NCI-H1694 (cell line): ENCODE measurements at places on chromosomes 11 and 22.

GRCh38 chr11:122764371-122765090 lies 73.8 kb upstream of the CRTAM start:
- DNase-seq, result no peak

- no peak for DNase-seq
Observed at GRCh38 chr11:83006877-83007330, 64.8 kb downstream of the RAB30 start.

DNA sequence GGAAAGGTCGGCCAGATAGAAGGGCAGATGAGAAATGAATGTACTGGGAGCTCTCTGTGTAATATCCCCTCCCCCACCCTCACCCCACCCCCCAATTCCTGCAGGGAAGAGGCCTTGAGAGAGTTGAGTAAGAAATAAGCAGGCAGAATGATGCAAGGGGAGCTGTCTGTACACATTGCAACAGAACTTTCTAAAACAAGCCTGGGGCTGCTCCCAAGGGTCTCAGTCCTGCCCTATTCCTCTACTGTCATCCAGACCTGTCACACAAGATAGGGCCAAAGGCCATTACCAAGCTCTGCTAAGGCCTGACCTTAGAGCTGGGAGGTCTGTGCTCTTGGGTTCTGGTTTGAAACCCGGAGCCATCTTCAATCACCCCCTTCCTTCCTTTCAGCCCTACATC lies 5.7 kb upstream of the DGAT2 start:
- no peak for DNase-seq

- DNase-seq, result no peak
Observed at GRCh38 chr11:74992852-74993251, 4.1 kb downstream of the NEU3 start.

DNA sequence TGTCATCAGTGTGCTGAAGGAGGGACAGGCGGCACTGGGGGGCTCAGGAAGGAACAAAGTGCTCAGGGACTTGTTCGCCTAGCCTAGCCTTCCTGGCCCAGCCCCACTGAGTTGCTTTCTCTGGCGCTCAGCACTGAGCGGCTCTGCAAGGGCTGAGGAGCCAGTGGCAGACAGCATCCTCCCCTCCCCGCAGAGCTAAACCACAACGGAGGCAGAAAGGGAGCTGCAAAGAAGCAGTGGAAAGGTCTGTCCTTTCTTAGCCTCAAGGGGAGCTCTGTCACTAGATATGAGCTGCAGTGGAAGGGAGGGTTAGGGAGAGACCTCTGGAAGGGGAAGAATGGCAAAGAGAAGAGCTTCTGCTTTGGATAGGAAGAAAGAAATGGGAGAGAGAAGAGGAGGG lies 89.7 kb upstream of the PHOX2A start:
- DNase-seq, result no peak

GRCh38 chr22:29842740-29843139 lies 4.7 kb upstream of the ASCC2 start:
- DNase-seq, result no peak

DNA sequence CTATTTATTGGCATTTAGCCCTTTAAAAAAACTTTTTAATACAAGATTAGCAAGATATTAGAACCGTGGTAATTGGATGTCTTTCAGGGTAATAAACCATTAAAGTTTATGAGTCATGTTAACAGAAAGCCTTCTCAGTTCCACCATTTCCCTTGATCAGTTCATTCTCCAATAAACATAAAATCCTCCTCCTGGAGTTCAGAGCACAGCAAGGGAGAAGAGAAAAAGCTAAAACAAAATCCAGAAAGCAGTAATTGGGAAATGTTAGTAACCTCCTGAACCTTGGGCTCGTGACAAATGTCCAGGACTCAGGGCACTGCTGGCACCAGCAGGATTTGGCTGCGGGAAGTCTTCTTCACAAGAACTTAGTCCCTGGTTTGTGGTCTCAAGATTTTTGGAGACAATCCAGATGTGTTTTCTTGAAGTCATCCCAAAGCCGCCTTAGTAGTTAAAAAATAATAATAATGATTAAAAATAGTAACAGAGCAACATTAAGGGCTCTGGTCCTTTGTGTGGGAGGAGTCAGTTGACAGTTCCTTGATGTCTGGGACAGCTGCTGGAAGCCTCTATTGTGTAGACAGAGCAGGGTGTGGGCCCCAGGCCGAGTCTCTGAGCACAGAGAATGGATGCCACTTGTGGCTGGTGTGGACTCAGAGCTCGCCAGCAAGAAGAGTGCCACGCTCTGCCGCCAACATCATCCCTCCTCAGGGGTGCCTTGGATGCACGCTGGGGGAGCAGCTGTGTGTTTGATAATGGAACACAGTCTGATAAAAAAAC lies 43.4 kb upstream of the PITPNB start:
- DNase-seq, result no peak

DNA sequence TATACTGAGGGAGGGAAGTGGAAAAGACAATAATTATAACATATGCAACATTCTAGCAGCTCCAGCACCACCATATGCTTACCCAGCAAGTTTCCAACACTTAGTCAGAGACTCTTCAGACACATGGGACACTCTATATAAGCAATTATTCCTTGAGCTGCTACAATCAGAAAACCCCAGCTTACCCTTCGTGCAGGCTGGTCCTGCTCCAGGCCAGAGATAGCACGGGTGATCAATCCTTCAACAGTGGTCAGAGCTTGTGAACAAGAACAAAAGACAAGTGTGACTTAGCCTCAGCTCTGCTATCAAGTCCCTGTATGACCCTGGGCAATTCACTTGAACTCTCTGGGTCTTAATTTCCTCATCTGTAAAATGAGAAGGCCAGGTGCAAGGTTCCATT lies 1.5 kb downstream of the ZPR1 start:
- DNase-seq, result no peak

- DNase-seq, result no peak
Observed at GRCh38 chr11:90321018-90321417, 98.2 kb upstream of the CHORDC1 start.

DNA sequence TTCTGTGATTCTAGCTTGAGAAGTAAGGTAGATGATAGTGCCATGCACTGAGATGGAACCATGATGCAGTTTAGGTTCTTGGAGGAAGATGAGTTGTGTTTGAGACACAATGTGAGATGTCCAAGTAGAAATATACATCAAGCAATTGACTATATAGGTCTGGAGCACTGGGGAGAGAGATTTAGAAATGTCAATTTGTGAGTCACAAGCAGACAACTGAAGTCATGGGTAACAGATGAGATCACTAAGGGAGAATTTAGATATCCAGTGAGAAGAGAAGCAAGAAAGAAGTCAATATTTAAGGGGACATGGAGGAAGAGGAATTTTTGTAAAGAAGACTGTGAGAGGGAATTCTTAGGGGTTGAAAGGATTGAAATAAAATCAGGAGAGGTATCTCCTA lies 65.1 kb upstream of the RRAS2 start:
- no peak for DNase-seq

DNA sequence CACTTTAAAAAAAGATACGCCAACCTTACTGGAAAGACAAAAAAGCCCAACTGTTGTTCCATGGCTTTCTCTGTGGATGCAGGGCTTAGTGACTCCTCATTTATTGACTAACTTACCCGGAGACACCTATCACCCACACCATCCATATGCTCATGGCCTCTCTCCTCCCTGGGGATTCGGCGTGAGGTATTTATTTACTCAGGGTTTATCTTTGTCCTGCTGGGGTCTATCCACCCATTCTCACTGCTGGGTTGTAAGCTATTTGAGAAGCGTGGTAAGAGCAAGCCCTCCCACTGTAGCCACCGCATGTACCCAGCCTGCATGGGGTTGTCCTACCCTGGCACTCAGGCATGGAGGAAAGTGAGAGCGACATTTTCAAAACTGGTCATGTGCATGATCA lies 93.6 kb downstream of the NELL1 start:
- DNase-seq, result no peak

GRCh38 chr11:105181100-105181499 lies 41.5 kb upstream of the CARD18 start:
- no peak for DNase-seq

- DNase-seq, result no peak
Observed at GRCh38 chr11:73559743-73560142, 38.2 kb downstream of the FAM168A start.

DNA sequence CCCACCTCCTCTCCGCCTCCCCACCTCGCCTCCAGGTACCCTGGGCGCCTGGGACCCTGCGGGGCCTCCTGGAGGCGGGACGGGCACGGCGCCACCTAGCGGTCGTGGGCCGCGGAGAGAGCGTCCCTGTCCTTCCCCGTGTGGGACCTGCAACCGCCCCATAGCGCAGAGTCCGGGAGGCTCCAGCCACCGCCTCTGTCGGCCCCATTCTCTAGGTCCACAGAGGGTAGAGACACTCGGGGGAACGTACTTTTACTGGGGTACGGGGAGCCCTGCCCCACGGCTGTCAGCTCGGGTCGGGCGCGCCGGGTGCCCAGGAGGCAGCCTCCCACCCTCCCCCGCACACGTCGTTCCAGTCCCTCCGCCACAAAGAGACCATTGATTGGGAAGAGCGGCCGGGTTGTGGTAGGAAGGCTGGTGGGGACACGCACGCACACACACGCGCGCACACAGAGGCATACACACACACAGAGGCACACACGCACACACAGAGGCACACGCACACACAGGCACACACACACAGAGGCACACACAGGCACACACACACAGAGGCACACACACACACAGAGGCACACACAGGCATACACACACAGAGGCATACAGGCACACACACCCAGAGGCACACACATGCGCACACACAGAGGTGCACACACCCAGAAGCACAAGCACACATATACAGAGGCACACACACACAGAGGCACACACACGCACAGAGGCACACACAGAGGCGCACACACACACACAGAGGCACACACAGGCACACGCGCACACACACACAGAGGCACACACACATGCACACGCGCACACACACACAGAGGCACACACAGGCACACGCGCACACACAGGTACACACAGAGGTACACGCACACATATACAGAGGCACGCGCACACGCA lies 12.6 kb upstream of the NECTIN1 start:
- no peak for DNase-seq

- DNase-seq, result no peak
Observed at GRCh38 chr22:23548501-23549197, 31.4 kb downstream of the IGLL1 start.

GRCh38 chr22:28521451-28521850 lies 158.2 kb downstream of the TTC28 start:
- no peak for DNase-seq

- no peak for DNase-seq
Observed at GRCh38 chr11:86500500-86501140, 125.9 kb downstream of the CCDC81 start.

GRCh38 chr22:30396871-30397655 lies at the start of gene SEC14L2:
TSS of gene SEC14L2 (plus strand) at chr22:30397018. CDS start at chr22:30397117, 99 bp downstream.
- no peak for DNase-seq
